Peyer's patch (tissue), 4 donors: ENCODE measurements at places on chromosomes 6 and 20.

DNA sequence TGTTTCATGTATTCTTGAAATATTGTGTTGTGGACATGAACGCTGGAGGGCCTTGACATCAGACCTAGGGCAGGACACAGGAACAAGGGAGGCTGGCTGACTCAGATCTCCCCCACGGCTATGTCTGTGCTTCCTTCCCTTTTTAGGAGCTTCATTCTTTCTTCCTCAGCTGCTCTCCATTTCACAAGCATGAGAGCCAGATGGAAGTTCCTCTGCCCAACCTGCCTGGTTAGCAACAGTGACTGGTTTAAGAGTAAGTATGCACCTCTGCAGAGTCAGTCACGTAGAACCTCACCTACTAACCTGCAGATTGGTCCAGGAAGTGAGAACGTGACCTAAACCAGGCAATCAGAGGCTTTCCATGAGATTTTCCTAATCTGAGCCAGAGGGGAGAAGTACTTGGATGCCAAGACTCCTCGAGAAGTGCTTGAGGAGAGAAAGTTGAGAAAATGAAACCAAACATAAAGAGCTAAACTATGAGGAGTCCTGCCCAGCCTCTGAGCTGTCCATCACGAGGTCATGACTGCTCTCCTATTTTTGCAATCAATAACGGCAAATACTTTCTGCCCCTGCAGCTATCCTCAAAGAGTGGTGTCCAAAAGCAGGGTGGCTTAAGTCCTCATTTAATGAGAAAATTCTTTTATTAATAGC lies 465.2 kb upstream of the CITED2 start:
- H3K4me3 ChIP-seq, result no peak overlapping the region
- peak; percentile 56 for DNase-seq
- H3K36me3 ChIP-seq, result no peaks in the 10 kb centered on the region
- no peaks in the 10 kb centered on the region for H3K27me3 ChIP-seq

GRCh38 chr6:37077905-37078296 lies 72.4 kb downstream of the FGD2 start:
- H3K27ac ChIP-seq, result peak overlapping the region; percentile 47
- H3K36me3 ChIP-seq, result no peaks in the 10 kb centered on the region
- H3K4me3 ChIP-seq, result no peak overlapping the region
- H3K27me3 ChIP-seq, result no peaks in the 10 kb centered on the region
- no peak for DNase-seq

GRCh38 chr6:4129446-4129845 lies 5.9 kb downstream of the ECI2 start:
- peaks cover 77% of the 10 kb centered on the region for H3K36me3 ChIP-seq
- H3K4me1 ChIP-seq, result no peaks in the 10 kb centered on the region
- no peak for DNase-seq

GRCh38 chr6:82555801-82556200 lies 192.2 kb downstream of the TPBG start:
- no peaks in the 10 kb centered on the region for H3K27me3 ChIP-seq
- H3K27ac ChIP-seq, result no peak overlapping the region
- no peak for DNase-seq
- H3K4me1 ChIP-seq, result no peaks in the 10 kb centered on the region
- H3K4me3 ChIP-seq, result no peak overlapping the region

DNA sequence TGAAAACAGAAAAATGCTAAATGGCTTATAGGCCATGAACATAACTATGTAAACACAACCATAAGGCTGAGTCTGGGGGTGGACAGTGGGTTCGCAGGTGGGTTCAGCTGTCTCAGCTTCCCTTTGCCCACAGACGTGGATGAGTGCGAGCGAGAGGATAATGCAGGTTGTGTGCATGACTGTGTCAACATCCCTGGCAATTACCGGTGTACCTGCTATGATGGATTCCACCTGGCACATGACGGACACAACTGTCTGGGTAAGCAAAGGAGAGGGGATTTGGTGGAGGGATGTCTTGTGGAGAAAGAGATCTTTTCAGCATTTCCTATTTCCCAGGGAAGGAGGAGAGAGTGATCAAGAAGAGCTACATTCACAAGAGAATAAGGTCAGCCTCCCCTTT lies 14.7 kb downstream of the SCUBE3 start:
- DNase-seq, result no peak
- H3K4me3 ChIP-seq, result no peak overlapping the region
- H3K4me1 ChIP-seq, result no peaks in the 10 kb centered on the region
- H3K27me3 ChIP-seq, result no peaks in the 10 kb centered on the region
- H3K36me3 ChIP-seq, result no peaks in the 10 kb centered on the region

DNA sequence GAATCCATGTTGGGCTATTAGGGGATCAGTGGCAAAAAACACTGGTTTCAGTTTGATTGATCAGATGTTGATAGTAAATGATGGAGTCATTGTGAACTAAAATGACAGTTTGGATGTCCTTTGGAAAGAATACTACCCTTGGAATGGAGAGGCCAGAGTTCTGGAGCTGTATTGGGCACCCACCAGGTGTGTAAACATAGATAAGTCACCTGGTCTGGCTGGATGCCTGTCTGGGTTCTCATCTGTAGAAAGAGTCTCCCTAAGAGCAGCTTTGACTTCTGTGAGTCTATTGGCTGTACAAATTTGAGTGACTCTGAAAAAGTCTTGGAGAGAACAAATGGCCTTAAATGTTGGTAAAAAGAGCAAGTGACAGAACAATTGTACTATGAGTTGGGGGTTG lies 115.0 kb downstream of the SCP2D1 start:
- no peaks in the 10 kb centered on the region for H3K27me3 ChIP-seq
- no peak overlapping the region for H3K4me3 ChIP-seq
- no peak overlapping the region for H3K27ac ChIP-seq
- no peaks in the 10 kb centered on the region for H3K4me1 ChIP-seq

DNA sequence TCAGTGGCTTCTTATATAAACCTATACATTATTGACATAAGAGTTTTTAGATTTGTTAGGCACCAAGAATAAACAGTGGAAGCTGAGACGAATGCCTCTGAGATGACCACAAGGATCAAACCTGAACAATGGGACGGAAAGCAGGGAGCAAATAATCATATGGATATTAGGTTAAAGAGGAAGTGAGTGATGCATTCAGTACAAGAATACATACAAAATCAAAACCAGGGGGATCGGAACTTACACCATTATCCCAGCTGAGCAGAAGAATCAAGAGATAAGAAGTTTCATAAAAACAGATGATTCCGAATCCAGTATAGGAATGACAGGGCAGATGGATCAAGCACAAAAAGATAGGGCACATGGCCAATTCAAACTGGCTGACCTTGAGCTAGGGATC lies 21.9 kb upstream of the CNKSR3 start:
- no peaks in the 10 kb centered on the region for H3K27me3 ChIP-seq
- DNase-seq, result no peak
- H3K4me3 ChIP-seq, result no peak overlapping the region
- peaks cover 12% of the 10 kb centered on the region for H3K4me1 ChIP-seq
- H3K36me3 ChIP-seq, result no peaks in the 10 kb centered on the region

- no peak overlapping the region for H3K27ac ChIP-seq
- no peaks in the 10 kb centered on the region for H3K36me3 ChIP-seq
- no peaks in the 10 kb centered on the region for H3K27me3 ChIP-seq
- DNase-seq, result no peak
These were observed 322.2 kb downstream of the PKHD1 start for GRCh38 chr6:51765230-51765629.

- no peaks in the 10 kb centered on the region for H3K4me1 ChIP-seq
- no peak for DNase-seq
- no peak overlapping the region for H3K4me3 ChIP-seq
- H3K36me3 ChIP-seq, result no peaks in the 10 kb centered on the region
These were observed 122.8 kb downstream of the SYCP2 start for GRCh38 chr20:59810449-59811187.

DNA sequence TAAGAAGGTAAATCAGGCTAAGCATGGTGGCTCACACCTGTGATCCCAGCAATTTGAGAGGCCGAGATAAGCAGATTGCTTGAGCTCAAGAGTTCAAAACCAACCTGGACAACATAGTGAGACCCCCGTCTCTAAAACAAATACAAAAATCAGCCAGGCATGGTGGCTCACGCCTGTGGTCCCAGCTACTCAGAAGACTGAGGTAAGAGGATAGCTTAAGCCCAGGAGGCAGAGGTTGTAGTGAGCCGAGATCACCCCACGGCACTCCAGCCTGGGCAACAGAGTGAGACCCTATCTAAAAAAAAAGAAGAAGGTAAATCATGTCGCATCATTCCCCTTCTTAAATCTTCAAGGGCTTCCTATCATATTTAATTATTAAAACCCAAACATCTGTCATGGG lies 39.0 kb upstream of the PRND start:
- DNase-seq, result no peak
- H3K27ac ChIP-seq, result no peak overlapping the region
- no peaks in the 10 kb centered on the region for H3K4me1 ChIP-seq

DNA sequence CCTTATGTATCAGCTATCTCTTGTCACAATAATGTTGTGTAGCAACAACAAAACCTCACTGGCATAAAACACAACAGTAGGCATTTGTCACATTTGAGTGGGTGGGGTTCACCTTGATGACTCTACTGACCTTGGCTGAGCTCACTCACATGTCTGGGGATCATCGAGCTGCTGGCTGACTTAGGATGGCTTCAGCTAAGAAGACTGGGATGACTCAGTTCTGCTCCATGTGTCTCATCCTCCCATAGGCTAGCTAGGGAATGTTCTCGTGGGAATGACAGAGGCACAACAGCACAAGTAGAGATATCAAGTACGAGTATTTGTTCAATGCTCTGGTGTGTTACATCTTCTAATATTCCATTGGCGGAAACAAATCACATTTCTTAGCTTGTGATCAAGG lies 167.9 kb downstream of the PLCB1 start:
- H3K27ac ChIP-seq, result no peak overlapping the region
- no peak for DNase-seq
- H3K4me3 ChIP-seq, result no peak overlapping the region
- no peaks in the 10 kb centered on the region for H3K36me3 ChIP-seq
- no peaks in the 10 kb centered on the region for H3K27me3 ChIP-seq

GRCh38 chr6:3124667-3125066 lies 6.2 kb downstream of the BPHL start:
- no peak overlapping the region for H3K27ac ChIP-seq
- H3K27me3 ChIP-seq, result no peaks in the 10 kb centered on the region
- DNase-seq, result no peak
- H3K4me3 ChIP-seq, result no peak overlapping the region
- H3K4me1 ChIP-seq, result no peaks in the 10 kb centered on the region

GRCh38 chr6:123211777-123212545 lies 215.9 kb downstream of the CLVS2 start:
- H3K4me1 ChIP-seq, result no peaks in the 10 kb centered on the region
- H3K27ac ChIP-seq, result no peak overlapping the region
- no peak overlapping the region for H3K4me3 ChIP-seq
- no peaks in the 10 kb centered on the region for H3K27me3 ChIP-seq
- H3K36me3 ChIP-seq, result no peaks in the 10 kb centered on the region

- no peaks in the 10 kb centered on the region for H3K27me3 ChIP-seq
- no peaks in the 10 kb centered on the region for H3K36me3 ChIP-seq
- H3K4me3 ChIP-seq, result no peak overlapping the region
- no peaks in the 10 kb centered on the region for H3K4me1 ChIP-seq
- H3K27ac ChIP-seq, result no peak overlapping the region
These were observed 23.0 kb upstream of the RBPJL start for GRCh38 chr20:45283551-45284057.

GRCh38 chr6:76472858-76473257 lies 400.4 kb upstream of the IMPG1 start:
- no peaks in the 10 kb centered on the region for H3K36me3 ChIP-seq
- DNase-seq, result no peak
- no peak overlapping the region for H3K27ac ChIP-seq
- H3K27me3 ChIP-seq, result no peaks in the 10 kb centered on the region
- H3K4me1 ChIP-seq, result no peaks in the 10 kb centered on the region

DNA sequence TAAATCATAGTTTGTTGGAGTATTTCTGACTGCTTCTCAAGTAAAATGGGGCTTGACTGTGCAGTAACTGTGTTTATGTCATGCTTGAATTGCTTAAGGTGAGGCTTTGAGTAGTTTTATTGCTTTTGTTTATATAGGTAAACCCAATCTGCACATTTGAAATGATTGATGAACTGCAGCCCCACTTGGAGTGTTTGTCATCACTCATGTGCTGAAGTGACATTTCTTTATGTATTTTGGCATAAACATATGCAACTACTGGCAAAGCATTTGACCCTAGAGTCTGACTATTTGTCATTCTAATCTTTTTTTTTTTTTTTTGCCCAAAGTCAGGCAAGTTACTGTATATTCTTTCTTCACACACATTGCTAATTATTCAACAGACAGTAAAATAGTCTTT lies 491.4 kb upstream of the POU3F2 start:
- H3K27ac ChIP-seq, result no peak overlapping the region
- no peaks in the 10 kb centered on the region for H3K27me3 ChIP-seq
- H3K4me3 ChIP-seq, result no peak overlapping the region
- no peaks in the 10 kb centered on the region for H3K36me3 ChIP-seq
- H3K4me1 ChIP-seq, result no peaks in the 10 kb centered on the region
- no peak for DNase-seq

DNA sequence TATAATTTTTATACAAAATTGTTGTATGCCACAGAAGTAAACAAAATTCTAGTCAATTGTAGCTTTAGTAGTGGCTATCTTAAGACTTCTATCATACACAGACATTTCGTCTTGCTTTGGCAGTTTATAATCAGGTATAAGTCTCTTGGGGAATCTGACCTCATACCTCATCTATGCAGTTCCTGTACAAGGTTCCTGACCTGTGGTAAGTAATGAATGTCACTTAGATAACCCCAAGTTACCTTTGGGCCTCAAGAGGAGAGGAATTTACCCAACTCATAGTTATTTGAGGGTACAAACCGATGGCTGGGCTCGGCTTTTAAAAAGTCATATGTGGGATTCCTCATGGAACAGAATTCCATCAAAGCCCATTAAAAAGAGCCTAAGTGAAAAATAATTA lies 58.8 kb upstream of the UNC93A start:
- H3K27ac ChIP-seq, result no peak overlapping the region
- no peaks in the 10 kb centered on the region for H3K4me1 ChIP-seq
- no peaks in the 10 kb centered on the region for H3K36me3 ChIP-seq
- no peak for DNase-seq

DNA sequence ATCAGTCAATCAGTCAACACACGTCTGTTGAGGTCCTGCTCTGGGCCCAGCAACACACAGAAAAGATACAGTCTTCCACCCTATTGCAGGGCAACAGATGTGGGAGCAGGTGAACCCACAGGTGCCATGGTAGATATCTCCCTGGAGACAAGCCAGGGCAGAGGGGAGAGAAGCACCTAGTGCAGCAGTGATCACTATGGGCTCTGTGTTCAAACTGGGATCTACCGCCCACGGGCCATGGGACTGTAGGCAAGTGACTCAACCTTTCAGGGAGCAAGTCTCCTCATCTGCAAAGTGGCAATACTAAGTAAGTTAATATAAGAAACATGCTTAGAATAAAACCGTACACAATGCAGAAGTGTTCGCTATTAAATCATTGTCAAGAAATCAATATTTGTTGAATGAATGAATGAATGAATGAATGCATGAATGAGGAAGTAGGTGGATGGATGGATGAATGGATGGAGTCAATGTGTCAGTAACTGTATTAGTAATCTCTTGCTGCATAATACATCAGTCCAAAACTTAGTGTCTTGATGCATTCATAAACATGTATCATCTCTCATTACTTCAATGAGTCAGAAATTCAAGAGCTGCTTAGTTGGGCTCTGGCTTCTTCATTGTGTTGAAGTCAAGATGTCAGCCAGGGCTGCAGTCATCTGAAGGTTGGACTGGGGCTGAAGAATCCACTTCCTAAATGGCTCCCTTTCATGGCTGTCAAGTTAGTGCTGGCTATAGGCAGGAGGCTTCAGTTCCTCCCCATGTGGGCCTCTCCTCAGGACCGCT lies 31.9 kb upstream of the NFATC2 start:
- no peaks in the 10 kb centered on the region for H3K4me1 ChIP-seq
- no peaks in the 10 kb centered on the region for H3K27me3 ChIP-seq
- H3K4me3 ChIP-seq, result no peak overlapping the region
- H3K36me3 ChIP-seq, result no peaks in the 10 kb centered on the region
- H3K27ac ChIP-seq, result no peak overlapping the region
- DNase-seq, result no peak
